Left renal cortex interstitium (tissue), 4 donors: ENCODE measurements at places on chromosomes 3 and 15.

DNA sequence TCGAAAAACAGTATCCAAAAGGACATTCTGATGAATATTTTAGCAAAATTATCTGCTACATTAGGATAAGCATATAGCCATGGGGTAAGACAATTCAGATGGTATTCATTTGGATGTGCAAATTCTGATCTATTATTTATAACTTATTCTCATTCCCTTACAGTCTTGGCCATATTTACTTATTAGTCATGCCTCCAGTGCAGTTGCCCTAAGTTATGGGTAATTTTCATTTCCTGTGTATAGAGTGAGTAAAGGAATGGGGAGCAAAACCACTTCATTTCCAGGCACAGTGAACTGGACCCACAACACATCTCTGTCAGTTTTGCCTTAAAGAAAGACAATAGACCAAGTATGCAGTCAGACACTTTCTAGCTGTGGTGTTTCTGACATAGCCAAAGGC, 134.3 kb downstream of the POLQ start:
- DNase-seq: no peak

- DNase-seq: no peak
Measured at GRCh38 chr15:57867970-57868798, 161.7 kb downstream of the POLR2M start.

DNA sequence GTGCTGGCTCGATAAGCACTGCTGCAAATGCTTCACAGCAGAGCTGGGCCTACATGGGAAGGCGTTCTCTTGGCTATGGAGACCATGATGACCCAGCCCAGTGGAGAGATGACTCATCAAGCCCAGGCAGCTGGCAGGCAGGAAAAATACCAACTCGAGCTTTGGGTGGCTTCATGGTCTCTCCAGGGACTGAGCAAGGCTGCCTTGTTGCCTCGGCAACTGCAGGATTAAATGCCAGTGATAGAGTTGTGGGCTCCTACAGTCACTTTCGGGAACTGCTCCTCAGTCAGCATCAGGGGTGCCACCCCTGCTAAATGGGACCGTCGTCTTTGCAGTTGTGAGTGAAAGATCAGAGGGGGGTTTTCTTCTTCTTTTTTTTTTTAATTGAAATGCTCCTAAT, 54.6 kb upstream of the MYZAP start:
- no peak for DNase-seq

GRCh38 chr3:55664387-55664786, 177.3 kb upstream of the WNT5A start:
- DNase-seq: no peak

DNA sequence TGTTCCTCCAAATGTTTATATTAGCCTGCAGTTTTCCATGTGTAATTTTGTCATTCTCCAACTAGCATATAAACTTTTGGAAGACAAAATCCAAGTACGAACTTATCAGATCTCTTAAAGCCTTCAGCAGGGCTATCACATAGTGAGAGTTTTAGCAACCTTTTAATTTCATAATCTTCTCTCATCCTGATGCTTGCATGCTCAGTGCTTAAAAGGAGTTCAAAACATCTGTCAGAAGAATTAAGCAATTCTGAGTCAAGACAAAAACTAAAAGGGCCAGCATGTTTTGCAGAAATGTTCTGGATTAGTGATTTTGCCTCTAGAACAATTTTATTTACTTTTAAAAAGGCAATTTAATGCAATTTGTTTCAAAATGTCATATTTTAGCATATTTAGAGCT, 73.4 kb upstream of the SLC2A2 start:
- DNase-seq: no peak

DNA sequence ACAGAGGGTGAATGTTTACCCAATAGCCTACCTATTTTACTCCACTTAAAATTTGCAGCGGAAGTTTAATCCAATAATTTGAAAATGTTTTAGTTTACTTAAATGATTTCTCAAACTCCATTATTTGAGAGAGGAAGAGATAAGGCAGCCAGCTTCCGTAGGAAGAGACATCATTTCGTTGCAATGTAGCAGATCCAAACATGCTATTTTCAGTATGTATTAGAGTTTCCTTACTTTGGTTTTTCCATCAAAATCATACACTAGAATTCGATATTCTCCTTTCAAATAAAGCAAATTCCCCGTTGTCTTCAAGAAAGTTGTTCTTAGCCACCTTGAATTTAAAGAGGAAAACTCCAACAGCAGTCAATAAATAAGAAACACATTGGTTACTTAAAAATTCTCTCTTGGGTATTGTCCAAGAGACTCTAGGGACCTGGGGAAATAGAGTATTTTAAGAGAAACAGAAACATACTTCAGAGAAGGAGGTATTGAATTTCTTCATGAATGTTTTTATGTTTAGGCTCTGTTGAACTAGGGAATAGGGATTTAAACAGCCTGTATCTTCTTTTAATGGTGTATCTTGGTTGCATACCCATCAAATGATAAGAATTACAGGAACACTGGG, 324.5 kb upstream of the GBE1 start:
- DNase-seq: no peak

- DNase-seq: no peak
Measured at GRCh38 chr3:60528651-60529050, 722.6 kb downstream of the FHIT start.

GRCh38 chr15:57708047-57708446, 1.5 kb downstream of the POLR2M start:
- no peak for DNase-seq

DNA sequence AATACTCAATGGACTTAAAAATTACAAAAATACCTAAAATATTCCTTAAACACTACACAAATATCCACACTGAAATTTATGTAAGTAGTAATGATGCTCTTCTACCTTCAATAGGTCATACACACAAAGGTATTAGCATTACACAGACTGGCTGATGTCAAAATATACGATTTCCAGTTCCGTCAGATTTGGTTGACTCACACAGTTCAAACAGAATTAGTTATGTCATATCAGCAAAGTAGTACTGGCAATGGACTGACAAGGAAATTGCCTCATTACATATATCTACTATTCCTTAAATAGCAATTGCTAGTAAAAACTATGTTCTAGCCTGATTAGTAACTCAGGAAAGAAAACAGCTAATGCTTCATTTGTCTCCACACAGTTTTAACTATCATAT, 70.8 kb downstream of the ADAM10 start:
- DNase-seq: no peak

DNA sequence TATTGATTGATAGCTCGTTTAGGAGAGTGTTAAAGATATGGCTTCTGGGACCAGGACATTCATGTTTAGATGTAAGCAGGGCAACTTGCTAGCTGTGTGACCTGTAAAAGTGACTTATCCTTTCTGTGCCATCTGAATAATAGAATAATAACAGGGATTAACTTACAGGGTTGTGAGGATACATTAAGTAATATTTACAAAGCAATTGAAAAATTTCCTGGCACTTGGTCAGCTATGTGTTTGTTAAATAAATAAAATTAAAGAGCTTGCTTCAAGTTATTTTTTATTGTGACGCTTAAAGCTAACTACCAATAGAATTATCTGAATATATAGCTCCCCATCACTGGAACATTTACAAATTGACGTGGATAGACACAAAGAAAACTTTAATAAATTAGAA, 287.9 kb upstream of the CDIN1 start:
- no peak for DNase-seq

DNA sequence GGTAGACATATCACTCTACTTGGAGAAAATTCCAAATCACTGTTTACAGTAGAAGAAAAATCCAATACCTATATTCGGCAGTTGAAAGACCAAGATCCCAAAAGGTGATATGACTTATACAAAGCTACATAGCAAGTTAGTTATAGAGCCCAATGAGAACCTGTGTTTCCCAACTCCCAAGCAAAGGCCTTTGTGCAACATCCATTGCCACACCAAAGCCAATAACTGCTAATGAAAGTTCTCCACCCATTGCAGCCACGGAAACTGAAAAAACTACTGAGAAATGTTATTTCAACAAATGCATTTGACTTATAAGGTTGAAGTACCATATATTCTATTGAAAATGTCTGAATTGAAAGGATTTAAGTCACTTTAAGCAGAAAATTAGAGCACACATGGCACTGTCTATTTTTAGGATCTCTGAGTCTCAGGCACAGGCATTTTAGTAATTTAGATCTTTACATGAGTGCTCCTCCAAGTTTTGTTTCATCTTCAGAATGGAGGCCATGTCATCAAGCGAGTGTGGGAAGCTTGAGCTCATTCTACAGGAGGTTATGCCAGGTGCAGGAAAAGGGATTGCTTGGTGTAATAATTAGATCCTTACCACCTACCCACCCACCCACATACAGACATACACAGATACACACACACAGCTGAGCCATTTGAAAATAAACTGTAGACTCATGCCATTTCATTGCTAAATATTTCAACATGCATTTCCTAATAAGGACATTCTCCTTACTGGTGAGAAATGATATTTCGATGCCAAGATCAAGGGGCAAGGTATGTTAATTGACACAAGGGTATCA, 19.7 kb upstream of the ANO10 start:
- no peak for DNase-seq

DNA sequence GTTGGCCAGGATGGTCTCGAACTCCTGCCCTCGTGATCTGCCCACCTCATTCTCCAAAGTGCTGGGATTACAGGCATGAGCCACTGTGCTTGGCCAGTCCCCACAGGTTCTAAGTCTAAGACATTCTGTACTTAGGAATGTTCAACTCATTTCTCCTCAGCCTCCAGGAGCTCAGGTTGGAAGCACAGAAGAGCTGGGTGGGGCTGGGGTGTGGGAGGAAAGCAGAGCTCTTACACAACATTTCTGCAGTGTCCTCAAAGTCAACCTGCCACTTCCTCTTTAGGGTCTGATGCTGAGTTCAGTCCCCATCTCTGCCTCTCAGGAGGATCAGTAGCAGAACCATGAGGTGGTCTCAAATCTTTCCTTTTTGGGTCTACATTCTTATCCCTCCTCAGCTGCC, 75.5 kb downstream of the MRPL46 start:
- DNase-seq: no peak

DNA sequence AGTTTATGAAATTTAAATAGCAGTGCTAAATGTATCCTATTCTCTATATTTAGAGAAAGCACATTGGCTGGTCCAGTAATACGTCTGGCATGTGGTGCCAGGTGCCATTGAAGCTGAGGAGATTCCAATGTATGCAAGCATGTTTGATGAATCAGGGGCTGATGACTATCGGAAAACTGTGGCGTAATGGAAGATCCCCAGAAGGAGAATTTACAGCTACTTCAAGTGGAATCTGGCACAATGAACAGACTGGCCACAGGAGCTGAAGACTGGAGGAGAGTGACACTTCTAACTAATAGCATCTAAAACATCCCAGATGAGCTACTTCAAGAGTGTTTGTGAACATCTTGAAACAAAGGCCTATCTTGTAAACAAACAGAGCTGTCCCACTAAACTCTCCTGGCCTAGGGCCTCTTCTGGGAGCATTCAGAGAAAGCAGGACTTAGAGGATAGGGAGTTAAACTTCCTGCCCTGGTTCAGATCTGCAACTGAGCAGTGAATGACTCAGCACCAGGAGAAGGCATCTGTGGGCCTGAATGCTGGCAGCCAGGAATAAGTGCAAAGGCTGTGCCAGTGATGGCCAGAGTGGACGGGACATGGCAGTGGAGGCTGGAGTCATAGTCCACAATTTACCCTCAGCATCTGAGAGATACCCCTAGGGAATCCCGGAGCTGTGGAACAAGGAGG, 15.2 kb upstream of the ACTC1 start:
- no peak for DNase-seq

DNA sequence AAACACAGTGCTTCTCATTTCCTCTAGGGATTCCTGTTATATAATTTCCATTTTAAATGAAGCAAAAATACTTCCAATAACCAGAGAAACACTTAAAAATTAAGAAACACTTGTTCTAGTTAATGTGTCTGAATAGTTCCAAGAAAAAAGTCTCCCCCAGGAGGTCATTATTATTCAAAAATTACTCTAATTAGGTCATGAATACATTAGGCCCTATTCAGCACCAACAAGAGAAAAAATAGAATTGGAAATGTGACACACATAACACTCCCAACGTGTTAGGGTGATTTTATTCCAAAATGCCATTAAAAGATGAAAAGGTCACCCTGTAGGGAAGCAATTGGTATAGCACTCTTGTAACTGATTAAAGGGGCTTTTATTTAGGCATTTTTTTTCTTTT, 382.1 kb downstream of the TUSC7 start:
- no peak for DNase-seq

GRCh38 chr15:58484791-58485600, 53.2 kb downstream of the LIPC start:
- DNase-seq: no peak

GRCh38 chr15:87477737-87478686, 778.5 kb downstream of the NTRK3 start:
- DNase-seq: no peak

DNA sequence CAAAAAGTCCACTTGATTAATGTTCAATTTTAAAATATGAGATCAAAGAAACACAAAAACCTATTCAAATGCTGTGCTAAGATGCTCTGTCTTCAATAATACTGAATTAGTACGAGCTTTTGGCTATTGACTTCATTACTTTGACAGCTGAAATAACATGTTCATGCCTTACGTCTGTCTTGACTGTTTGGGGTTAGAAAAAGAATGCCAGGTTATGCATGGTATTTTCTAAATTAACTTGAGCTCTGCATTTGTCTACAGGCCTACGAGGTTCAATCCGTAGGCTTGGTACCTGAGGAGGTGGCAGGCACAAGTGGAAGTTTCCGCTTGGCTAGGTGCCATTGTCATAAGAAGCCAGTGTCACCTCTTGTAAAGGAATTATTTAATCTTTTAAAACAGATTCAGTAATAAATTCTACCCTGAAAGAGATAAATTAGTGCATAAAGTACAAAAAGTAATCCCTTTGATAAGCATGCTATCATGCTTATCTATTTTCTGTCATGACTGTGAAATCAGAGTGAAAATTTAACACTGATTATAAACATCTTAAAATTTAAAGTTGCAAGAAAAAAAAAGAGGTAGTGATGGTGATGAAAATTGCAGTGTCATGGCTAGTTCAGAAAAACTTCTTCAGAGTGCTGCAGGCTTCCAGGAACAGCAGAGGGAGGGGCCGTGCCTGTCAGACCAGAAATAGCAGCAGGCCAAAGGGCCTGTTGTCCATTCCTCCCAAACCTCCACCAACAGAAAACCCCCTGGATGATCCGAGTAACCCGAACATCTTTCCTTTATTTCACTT, 115.7 kb downstream of the ARRDC4 start:
- no peak for DNase-seq

- no peak for DNase-seq
Measured at GRCh38 chr3:28250999-28251398, 9.6 kb downstream of the CMC1 start.

DNA sequence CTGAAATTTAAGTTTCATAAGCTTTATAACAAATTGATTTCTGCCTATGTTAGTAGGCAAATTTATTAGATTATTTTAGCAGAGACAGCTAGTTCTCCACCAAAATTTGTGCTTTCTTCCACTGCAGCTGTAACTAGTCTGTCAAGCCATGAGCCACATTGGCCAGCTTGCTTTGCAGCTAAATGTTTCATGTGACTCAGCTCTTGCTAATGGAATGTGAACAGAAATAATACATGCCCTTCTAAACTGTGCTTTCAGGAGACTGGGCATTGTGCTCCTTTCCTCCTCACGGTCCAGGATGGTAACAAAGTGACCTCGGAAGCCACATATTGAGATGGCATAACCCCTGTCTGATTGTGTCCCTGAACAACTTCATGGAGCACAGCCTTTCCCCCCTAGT, 51.3 kb upstream of the KPNA4 start:
- DNase-seq: no peak
